ENCODE measurements at places on chromosomes 3 and 15.
A peak's percentile ranks its signal among the peaks of the same experiment; 100 is the strongest.

- DNase-seq: no peak
These were observed 45.7 kb downstream of the PGBD4 start for GRCh38 chr15:34147371-34148140.

- no peak for DNase-seq
These were observed 74.6 kb downstream of the UBE2E2 start for GRCh38 chr3:23277688-23278087.

GRCh38 chr15:52280326-52281084, 15.1 kb downstream of the MYO5C start:
- DNase-seq: no peak

- DNase-seq: no peak
These were observed 2.5 kb downstream of the CD200 start for GRCh38 chr3:112335434-112335781.

GRCh38 chr3:38964646-38965045, 87.1 kb downstream of the SCN11A start:
- no peak for DNase-seq

- DNase-seq: no peak
These were observed 11.3 kb upstream of the FSIP1 start for GRCh38 chr15:39793923-39794322.

GRCh38 chr15:64046421-64047153, at the start of gene DAPK2:
TSS of gene DAPK2 (minus strand) at chr15:64046485. CDS start at chr15:64040261, 6,224 bp downstream.
- peak; percentile 80 for DNase-seq

DNA sequence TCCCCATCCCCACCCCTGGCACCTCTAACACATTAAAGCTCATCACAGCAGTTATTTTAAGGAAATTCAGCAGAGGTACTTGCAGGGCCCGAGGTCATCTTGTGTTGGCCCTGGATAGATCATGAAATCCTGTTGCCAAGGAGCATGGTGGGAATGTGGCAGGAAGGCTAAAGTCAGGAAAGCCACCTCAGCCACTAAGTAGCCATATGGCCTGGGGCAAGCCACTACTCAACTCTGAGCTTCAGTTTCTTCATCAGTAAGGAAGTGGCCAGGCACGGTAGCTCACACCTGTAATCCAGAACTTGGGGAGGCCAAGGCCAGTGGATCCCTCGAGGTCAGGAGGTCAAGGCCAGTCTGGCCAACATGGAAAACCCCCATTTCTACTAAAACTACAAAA, 55.9 kb downstream of the LIPC start:
- DNase-seq: no peak

DNA sequence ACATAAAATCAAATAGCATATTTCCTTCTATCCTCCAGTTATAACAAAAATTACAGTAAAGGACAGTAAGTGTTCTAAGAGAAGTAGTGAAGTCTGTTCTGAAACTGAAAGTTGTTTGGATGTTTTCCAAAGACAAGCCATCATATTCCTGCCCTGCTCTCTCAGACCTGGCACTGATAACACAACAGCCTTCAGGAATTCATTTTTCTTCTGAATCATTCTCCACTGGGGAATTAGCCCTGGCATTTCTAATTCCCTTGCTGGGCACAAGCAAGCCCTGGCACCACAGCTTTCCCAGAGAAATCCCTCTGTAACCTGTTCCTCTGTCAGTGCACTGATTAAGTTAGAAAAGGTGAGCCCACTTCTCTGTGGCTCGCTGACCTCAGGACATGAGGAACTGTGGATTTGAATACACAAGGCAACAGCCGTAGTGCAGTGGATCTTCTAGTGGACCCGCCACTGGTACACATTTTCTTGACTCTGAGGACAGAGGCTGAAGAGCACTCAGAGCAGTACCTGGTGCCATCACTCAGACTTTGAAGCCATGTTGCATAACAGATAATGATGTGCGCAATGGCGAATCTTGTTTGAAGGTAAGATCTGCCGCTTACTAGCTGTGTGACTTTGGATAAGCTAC, 61.6 kb downstream of the WWTR1 start:
- DNase-seq: no peak

GRCh38 chr3:194130807-194131589, 5.0 kb upstream of the HES1 start:
- no peak for DNase-seq

DNA sequence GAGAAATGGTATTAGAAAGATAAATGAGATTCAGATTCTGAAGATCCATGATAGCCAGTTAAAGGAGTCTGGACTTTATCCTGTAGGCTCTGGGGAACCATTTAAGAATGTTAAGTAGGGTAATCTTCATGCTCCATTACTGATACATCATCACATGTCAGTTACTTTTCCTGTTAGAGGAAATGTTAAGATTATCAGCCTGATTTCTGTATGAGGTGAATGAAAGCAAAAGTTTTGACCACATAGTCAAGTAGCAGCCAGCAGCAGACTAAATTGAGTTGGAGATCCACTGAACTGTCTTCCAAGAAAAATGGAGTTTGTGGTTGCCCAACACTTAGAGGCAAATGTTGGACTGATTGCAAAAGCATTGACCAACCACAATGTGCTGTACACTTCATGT, 4.7 kb upstream of the COPB2 start:
- DNase-seq: peak; percentile 31

DNA sequence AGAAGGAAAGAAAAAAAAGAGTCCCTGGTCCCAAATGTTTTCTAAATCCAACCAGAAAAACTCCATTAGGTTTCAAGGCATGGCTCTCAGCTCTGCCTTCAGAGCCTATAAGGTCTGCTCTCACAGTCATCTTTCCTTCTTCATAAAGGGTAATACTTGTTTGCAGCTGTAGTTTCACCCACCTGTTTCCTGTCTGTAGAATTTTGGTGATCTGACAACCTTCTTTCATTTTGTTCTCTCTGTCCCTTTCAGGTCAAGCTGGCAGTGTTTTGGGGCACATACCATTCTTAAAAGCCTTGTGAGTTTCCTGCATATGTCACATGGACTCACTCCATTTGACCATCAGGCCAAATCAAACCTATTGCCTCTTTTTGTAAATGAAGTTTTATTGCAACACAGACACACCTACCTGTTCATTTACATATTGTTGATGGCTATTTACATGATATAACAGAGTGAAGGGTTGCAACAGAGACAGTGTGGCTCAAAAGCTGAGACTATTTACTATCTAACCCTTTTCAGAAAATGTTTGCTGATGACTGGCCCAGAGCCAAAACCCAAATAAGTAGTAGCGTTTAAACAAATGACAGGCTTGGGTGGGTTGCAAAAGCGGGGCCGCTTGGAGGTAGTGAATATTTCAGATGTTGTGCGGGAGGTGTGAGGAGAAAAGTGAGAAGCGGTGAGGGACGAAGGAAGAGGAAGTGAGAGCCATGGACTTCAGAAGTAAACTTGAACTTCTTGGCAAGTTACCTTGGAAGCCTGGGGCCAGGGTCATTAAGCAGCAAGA, 292.7 kb upstream of the PROK2 start:
- no peak for DNase-seq

DNA sequence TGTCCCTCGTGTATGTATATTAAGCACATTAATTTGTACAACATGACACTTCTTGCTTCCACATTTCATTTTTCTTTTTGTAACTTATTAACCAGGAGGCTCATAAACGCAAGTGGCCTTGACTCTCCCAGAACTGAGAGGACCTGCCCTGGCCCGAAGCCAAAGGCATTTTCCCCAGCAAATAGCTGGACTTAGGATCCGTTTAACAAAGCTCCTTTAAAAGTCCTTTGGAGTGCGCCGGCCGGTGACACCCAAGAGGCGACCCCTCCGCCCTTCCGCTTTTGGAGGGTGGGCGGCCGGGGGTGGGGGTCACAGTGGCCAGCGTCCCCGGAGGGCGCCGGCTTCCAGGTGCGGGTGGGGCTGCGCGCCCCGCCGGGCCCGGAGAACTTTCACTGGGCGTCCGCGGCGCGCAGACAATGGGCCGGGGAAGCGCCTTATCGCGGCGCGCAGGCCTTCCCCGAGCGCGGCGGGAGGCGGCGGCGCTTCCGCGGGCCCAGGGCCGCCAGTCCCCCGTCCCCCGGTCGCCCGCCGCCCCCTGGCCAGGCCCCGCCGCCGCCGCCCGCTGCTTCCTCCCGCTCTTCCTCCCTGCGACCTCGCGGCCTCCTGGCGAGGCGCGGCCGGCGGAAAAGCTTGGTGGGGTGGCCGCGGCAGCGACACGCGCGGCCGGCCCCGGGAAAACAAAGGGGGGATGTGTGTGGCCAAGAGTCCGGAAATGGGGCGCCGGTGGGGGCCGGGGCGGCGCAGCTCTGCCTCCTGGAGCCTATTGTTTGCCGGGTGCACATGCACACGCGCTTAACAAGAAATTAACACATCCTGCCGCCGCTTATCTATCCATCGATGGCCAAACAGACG, 613.4 kb downstream of the MCTP2 start:
- peak; percentile 70 for DNase-seq

- no peak for DNase-seq
These were observed 169.1 kb upstream of the NSMCE3 start for GRCh38 chr15:29438703-29439055.

GRCh38 chr15:70723122-70723422, 40.3 kb downstream of the UACA start:
- no peak for DNase-seq

GRCh38 chr3:198079771-198080520, 119.9 kb downstream of the LMLN start:
- DNase-seq: peak; percentile 69

GRCh38 chr15:35723852-35724251, 177.9 kb upstream of the DPH6 start:
- no peak for DNase-seq

- no peak for DNase-seq
These were observed 35.1 kb downstream of the PDCD6IP start for GRCh38 chr3:33833408-33834095.

DNA sequence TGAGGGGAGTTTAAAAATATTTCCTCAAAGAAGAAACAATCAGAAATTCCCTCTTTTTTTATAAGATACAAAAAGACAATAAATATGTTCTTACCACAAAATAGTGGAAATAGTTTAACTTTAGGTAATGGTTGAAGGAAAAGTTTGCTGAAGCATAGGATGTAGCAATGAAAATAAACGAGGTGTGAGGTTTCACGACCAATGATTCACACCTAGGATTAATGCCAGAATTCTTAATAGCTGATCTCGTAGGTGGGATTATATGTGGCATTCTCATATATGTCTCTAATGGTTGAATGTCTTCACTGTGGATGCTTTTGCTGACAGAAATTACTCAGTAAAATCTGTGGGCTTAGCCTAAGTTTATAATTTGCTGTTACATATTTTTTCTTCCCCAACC, 467.7 kb downstream of the FGF12 start:
- no peak for DNase-seq

- DNase-seq: no peak
These were observed 5.9 kb downstream of the USP3 start for GRCh38 chr15:63509955-63510940.

DNA sequence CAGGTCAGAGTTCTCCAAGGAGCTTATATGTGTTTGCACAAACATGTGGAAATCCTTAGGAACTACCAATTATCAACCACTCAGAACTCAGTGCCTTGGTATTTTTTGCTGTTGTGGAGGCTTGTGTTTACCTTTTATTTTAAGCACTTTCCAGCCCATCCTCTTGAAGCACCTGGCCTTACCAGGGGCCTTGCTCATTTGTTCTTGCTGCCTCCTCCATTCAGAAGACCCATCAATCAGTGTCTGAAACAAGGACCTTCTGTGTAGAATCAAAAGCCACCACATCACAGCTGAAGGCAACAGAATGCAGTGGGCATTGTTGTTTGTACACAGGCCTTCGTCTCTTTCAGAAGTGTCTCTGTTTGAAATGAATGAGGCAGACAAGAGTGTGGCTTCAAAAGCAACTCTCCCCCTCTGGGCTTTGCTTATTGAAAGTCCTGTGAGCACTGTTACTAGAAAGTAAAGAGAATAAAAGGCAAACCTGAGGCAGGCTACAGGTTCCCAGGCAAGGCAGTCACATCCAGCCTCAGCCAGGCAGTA, 24.5 kb upstream of the LIPC start:
- no peak for DNase-seq

DNA sequence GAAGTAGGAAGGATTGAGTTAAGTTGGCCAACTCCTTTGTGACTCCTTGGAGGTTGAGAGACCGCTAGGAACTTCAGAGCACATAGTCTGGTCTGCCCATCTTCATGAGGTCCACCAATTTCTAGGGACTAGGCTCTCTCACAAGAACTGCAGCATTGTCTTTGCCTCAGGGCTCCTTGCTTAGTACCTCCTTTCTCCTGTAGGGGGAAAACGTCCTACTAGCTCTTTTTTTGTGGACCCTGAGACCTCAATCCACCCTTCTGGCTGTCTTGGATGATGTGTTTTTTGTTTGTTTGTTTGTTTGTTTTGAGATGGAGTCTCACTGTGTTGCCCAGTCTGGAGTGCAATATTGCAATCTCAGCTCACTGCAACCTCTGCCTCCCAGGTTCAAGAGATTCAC, 21.6 kb downstream of the REC114 start:
- DNase-seq: peak; percentile 19

DNA sequence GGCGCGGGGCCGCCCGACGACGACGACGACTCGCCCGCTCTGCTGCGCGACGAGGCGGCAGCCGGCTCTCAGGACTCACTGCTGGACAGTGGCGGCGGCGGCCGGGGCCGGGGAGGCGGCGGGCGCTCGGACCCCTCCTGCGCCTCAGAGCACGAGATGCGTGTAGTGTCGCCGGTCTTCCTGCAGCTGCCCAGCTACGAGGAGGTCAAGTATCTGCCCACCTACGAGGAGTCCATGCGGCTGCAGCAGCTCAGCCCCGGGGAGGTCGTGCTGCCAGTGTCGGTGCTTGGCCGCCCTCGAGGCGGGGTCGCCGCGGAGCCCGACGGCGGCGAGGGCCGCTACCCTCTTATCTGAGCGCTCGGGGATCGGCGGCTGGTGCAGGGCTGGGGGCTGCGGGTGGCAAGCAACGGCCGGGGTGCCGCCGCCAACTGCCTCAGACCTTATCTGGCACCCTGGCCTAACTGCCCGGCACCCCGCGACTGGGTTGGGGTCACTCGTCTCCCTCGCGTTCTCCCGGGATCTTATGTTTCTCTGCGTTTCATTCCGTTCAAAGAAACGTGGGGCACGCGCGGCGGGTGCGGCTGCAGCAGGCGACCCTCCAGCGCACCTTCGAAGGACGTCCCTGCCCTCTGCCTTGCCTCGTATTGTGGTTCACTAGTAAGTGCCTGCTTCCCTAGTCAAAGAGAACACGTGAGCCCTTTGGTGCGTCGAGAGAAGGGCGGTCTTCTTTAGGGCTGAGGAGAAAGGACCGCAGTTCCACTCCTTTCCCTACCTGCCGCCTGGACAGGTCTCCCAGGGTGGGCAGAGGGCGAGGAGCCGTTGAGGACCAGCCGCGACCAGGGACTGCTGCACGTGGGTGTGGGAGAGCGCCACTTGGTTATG, 1.0 kb downstream of the C3orf80 start:
- DNase-seq: peak; percentile 67

GRCh38 chr15:63453186-63453905, 51.0 kb upstream of the USP3 start:
- DNase-seq: no peak

DNA sequence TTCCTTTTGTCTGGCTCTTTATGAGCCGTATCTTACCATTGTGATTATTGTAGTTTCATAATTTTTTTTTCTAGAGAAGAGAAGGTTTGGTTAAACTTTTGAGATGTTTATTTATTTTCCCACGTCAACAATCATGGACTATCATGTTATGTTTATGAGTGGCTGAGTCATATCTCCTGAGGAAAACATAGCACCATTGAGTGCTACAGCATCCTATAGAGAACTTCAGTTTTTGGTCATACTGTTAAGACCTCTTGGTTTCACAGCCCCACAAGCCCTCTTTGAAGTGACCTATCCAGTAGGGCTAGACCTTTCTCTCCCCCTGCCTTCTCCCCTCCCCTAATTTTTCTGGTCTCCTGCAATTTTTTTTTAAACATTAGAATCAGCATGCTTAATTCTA, 20.8 kb downstream of the PIK3CA start:
- no peak for DNase-seq

GRCh38 chr15:73628976-73629797, 4.0 kb downstream of the NPTN start:
- DNase-seq: peak; percentile 35

- DNase-seq: no peak
These were observed 41.4 kb upstream of the IL12A start for GRCh38 chr3:159947220-159947619.

All from KBM-7 (cell line).